ENCODE measurements at places on chromosomes 4 and X.

- no peaks in the 10 kb centered on the region for H3K27me3 ChIP-seq
- H3K4me3 ChIP-seq = peak overlapping the region; percentile 95
- H3K4me1 ChIP-seq = peaks cover 41% of the 10 kb centered on the region
- peaks cover 22% of the 10 kb centered on the region for H3K36me3 ChIP-seq
- peak overlapping the region; percentile 90 for H3K27ac ChIP-seq
Measured at GRCh38 chr4:7068883-7069282, 1.0 kb upstream of the GRPEL1 start.

DNA sequence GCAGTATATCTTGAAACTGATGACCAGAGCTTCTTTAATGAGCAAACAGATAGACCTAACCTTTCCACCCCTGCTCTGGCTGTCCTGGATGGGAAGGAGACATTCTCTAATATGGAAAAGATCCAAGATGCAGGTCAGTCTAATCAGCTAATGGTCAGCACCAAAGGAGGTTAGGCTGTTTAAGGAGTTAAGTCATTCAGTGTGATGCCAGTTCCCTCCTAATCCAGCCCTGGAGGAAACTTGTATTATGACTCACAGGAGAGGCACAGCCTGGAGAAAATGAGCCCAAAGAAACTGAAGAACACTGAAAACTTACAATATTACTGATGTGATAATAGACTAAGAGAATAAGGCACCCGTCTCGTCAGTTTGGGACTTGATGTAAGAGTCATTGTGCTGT lies 323.0 kb downstream of the HNRNPD start:
- no peaks in the 10 kb centered on the region for H3K36me3 ChIP-seq
- DNase-seq = no peak
- H3K4me1 ChIP-seq = no peaks in the 10 kb centered on the region

DNA sequence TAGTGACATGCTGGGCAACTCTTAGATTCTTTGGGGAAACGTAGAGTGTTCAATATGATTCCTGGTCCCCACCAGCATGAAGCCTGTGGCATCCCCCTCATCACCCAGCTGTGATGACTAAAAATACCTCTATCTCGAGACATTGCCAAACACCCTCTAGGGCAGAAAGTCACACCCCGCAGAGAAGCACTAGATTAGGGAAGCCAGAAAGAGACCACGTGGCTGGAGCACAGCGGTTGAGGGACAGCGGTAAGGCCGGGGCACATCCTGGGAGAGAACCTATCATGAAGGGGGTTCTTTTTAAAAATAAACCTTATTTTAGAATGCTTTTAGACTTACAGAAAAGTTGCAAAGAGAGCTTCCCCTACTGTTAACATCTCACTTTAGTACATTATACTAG lies 11.0 kb downstream of the FAT1 start:
- no peaks in the 10 kb centered on the region for H3K4me1 ChIP-seq
- no peaks in the 10 kb centered on the region for H3K36me3 ChIP-seq
- no peak overlapping the region for H3K4me3 ChIP-seq
- H3K27ac ChIP-seq = no peak overlapping the region

- no peaks in the 10 kb centered on the region for H3K36me3 ChIP-seq
- H3K27ac ChIP-seq = no peak overlapping the region
- no peaks in the 10 kb centered on the region for H3K27me3 ChIP-seq
- H3K4me3 ChIP-seq = no peak overlapping the region
- DNase-seq = no peak
- no peaks in the 10 kb centered on the region for H3K4me1 ChIP-seq
Measured at GRCh38 chr4:73576381-73576780, 43.9 kb downstream of the RASSF6 start.

DNA sequence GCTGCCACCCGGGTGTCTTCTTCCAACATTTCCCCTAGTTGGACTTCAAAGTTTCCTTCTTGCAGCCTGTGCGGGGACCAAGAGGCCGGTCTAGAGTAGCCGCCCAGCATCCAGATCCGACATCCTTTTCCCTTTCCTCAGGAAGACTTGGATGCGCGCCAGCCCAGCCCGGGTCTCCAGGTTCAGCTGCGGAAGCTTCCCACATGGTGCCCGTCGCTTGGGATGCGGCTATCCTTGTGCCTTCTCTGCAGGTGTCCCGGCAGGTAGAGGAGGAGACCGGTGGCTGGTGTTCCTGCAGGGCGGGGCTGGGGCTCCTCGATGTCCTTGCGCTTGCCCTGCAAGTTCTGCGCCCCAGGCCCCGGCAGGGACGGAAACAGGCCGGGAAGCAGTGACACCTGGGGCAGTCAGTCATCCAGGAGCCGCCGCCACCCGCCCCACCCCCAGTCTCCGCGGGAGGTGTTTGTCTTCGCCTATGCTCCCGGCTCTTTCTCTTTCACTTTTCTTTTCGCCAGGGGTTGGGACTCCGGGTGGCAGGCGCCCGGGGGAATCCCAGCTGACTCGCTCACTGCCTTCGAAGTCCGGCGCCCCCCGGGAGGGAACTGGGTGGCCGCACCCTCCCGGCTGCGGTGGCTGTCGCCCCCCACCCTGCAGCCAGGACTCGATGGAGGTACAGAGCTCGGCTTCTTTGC lies at the start of gene IL15:
TSS of gene IL15 (plus strand) at position 502 of the 689 bp plus-strand sequence. CDS start 82,882 bp downstream, outside the sequence.
- peaks cover 39% of the 10 kb centered on the region for H3K4me1 ChIP-seq
- peak within 1 kb of the TSS; percentile 94 for H3K4me3 ChIP-seq
- no peaks in the 10 kb centered on the region for H3K27me3 ChIP-seq
- no peaks in the 10 kb centered on the region for H3K36me3 ChIP-seq

- no peak overlapping the region for H3K4me3 ChIP-seq
- no peak overlapping the region for H3K27ac ChIP-seq
- H3K36me3 ChIP-seq = peaks cover 41% of the 10 kb centered on the region
Measured at GRCh38 chr4:6840062-6840976, 57.8 kb downstream of the KIAA0232 start.

DNA sequence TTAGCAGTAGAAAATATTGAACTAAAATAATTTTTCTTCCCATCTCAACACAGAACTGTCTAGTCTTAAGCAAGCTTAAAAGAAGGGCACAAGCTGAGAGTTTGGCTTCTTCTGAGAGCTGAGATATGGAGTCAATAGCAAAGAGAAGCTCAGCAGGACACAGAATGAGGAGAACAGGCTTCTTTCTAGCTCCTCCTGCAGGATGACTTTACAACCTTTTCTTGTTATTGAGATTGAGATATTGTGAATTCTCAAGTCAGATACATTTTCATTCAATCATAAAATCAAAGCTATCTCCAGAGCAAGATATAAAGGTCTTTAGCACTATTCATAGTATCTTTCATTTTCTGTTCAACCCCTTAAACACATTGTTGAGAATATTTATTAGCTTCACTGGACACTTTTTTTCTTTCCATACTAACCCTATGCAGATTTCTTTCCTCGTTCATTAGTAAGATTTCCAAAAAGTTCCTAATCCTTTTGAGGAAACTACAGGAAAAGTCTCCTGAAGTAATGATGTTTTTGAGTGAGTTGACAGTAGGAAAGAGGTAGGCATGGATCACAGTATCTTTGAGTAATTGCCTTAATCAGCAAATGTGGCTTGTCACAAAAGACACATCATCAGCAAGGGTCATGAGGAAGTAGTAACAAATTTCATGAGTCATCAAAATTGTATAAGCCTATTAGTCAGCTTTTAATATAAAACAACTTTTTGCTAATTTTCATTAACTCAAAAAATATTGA lies 17.8 kb upstream of the CXCL3 start:
- H3K4me1 ChIP-seq = no peaks in the 10 kb centered on the region
- H3K27me3 ChIP-seq = peaks cover 11% of the 10 kb centered on the region
- H3K27ac ChIP-seq = no peak overlapping the region

- DNase-seq = no peak
- no peaks in the 10 kb centered on the region for H3K27me3 ChIP-seq
- H3K36me3 ChIP-seq = no peaks in the 10 kb centered on the region
- H3K4me1 ChIP-seq = no peaks in the 10 kb centered on the region
- no peak overlapping the region for H3K27ac ChIP-seq
Measured at GRCh38 chr4:76035141-76035540, 729 bp downstream of the CXCL11 start.

- no peaks in the 10 kb centered on the region for H3K36me3 ChIP-seq
- no peak overlapping the region for H3K4me3 ChIP-seq
- no peaks in the 10 kb centered on the region for H3K4me1 ChIP-seq
Measured at GRCh38 chrX:41391606-41392005, 55.5 kb upstream of the NYX start.

DNA sequence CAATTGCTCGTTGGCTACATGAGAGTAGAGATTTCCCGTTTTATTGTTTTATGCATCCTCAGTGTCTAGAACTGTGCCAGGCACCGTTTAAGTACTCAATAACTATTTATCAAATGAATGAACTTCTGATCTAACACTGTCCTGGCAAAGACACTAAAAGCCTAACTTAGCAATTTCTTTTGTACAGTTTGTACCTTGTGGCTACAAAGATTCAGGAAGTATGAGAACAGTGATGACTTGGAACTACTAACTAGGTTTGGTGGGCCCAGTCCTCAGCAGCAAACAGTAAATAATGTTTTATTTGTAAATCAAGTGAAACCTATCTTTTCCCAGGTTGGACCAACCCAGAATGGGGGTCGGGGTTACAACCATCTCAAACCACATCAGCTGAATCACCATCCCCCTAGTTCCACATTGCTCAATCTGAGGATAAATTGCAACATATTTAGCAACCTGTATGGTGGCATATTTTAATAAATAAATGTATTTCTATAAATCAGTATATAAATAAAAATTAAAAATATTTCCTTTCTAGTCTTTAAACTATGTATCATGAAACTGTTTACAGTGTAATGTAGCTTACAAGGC lies 12.3 kb upstream of the SCRG1 start:
- no peak overlapping the region for H3K4me3 ChIP-seq
- no peak overlapping the region for H3K27ac ChIP-seq
- H3K36me3 ChIP-seq = no peaks in the 10 kb centered on the region
- no peaks in the 10 kb centered on the region for H3K4me1 ChIP-seq

- H3K4me1 ChIP-seq = peaks cover 5% of the 10 kb centered on the region
- no peaks in the 10 kb centered on the region for H3K36me3 ChIP-seq
- no peak for DNase-seq
- H3K27ac ChIP-seq = no peak overlapping the region
Measured at GRCh38 chr4:124426279-124426678, 286.3 kb downstream of the ANKRD50 start.

- H3K27ac ChIP-seq = no peak overlapping the region
- H3K27me3 ChIP-seq = no peaks in the 10 kb centered on the region
- no peak overlapping the region for H3K4me3 ChIP-seq
- no peak for DNase-seq
Measured at GRCh38 chrX:37644381-37645305, 40.9 kb upstream of the XK start.

DNA sequence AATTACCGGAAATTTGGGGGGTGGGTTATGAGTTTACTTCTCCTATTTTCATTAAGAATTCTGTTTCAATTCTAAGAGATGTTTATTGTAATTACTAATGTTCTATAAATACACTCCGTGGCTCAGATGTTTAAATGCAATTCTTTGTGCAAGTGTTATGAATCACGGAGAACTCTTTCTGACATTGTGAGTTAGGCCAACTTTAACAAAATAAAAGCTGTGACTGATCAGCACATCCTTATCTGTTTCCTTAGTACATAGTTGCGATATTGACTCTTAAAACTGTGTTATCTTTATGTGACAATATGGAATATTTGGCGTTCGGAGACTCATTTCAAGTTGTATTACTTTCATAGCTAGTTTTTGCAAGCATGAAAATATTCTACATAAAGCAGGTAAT lies 902 bp downstream of the KLHL4 start:
- H3K27me3 ChIP-seq = no peaks in the 10 kb centered on the region
- no peak for DNase-seq
- no peak overlapping the region for H3K4me3 ChIP-seq
- H3K4me1 ChIP-seq = no peaks in the 10 kb centered on the region

- peaks cover 28% of the 10 kb centered on the region for H3K4me1 ChIP-seq
- peak overlapping the region; percentile 4 for H3K4me3 ChIP-seq
- H3K27me3 ChIP-seq = no peaks in the 10 kb centered on the region
- peaks cover 29% of the 10 kb centered on the region for H3K36me3 ChIP-seq
- H3K27ac ChIP-seq = peak overlapping the region; percentile 25
Measured at GRCh38 chrX:19630776-19631707, 115.7 kb upstream of the MAP3K15 start.

DNA sequence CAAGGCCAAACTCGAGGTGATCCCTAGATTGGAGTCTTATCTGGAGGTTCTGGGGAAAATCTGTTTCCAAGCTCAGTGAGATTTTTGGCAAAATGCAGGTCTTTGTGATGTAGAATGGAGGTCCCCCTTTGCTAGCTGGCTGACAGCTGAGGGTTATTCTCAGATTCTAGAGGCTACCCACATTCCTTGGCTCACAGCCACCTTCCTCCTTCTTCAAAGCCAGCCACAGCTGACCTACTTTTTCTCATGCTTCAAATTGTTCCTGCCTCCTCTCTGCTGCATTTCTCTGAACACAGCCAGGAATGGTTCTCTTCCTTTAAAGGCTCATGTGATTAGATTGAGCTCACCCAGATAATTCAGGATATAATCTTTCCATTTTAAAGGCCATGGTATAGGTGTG lies 86.9 kb downstream of the VCX3A start:
- no peak overlapping the region for H3K4me3 ChIP-seq
- H3K36me3 ChIP-seq = no peaks in the 10 kb centered on the region
- H3K4me1 ChIP-seq = no peaks in the 10 kb centered on the region

DNA sequence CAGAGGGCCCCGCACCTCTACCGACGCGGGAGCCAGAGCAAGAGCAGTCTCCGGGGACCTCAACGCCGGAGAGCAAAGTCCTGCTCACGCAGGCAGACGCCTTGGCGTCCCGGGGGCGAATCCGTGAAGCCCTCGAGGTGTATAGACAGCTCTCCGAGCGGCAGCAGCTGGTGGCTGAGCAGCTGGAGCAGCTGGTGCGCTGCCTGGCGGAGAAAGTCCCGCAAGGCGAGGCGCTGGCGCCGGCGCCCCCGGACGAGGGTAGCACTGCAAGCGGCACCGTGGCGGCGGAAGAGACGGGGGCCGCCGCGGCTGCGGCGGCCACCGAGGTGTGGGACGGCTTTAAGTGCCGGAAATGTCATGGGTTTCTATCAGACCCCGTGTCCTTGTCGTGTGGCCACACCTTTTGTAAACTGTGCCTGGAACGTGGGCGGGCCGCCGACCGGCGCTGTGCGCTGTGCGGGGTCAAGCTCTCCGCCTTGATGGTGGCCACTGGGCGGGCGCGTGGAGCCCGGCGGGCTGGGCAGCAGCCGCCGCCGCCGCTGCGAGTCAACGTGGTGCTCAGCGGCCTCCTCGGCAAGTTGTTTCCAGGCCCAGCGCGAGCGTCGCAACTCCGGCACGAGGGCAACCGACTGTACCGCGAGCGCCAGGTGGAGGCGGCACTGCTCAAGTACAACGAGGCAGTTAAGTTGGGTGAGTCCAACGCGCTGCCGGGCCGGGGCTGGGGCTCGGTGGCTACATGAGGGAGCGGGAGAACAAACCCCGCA lies 672 bp downstream of the LONRF3 start:
- peak overlapping the region; percentile 50 for H3K27ac ChIP-seq
- peak overlapping the region; percentile 83 for H3K4me3 ChIP-seq
- no peaks in the 10 kb centered on the region for H3K36me3 ChIP-seq
- peaks cover 12% of the 10 kb centered on the region for H3K4me1 ChIP-seq
- DNase-seq = peak; percentile 33

GRCh38 chr4:83019794-83020494 lies 9.3 kb upstream of the LIN54 start:
- no peaks in the 10 kb centered on the region for H3K4me1 ChIP-seq
- H3K36me3 ChIP-seq = no peaks in the 10 kb centered on the region
- H3K27me3 ChIP-seq = no peaks in the 10 kb centered on the region

GRCh38 chr4:118279920-118280432 lies 72.8 kb downstream of the PRSS12 start:
- peak overlapping the region; percentile 94 for H3K4me3 ChIP-seq
- no peaks in the 10 kb centered on the region for H3K27me3 ChIP-seq
- DNase-seq = no peak
- peak overlapping the region; percentile 97 for H3K27ac ChIP-seq

- no peak overlapping the region for H3K4me3 ChIP-seq
- peaks cover 19% of the 10 kb centered on the region for H3K4me1 ChIP-seq
- no peaks in the 10 kb centered on the region for H3K27me3 ChIP-seq
- H3K27ac ChIP-seq = no peak overlapping the region
- H3K36me3 ChIP-seq = no peaks in the 10 kb centered on the region
- no peak for DNase-seq
Measured at GRCh38 chrX:39497702-39498265, 600.0 kb downstream of the BCOR start.
